ENCODE measurements at places on chromosomes 2 and 18. TPM values are rescaled to one million over a fixed set of nuclear protein-coding genes. Genes with fewer than 3 reads are reported as not detected.

- no peaks in the 10 kb centered on the region for H3K36me3 ChIP-seq
- H3K27ac ChIP-seq, result peak overlapping the region; percentile 70
- H3K27me3 ChIP-seq, result peaks cover 1% of the 10 kb centered on the region
These were observed 239.8 kb downstream of the HAUS1 start for GRCh38 chr18:46343931-46344372.

DNA sequence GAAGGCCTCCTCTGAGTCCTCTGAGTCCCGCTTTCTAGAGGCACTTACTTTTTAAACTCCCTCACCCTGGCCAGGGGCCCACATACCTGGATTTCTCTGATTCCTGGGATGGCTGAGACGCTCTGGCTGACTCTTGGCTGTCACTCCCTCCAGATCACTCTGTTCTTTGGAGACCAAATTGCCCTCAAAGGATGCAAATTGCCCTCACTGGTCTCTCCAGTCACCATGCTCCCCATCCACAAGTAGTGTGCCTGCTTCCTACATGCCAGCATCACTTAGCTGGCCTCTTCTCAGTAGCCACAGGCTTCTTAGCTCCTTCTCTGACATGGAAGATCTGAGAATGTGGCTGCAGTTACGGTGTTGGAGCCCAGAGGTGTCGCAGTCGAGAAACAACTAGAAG is 41.3 kb upstream of the CCDC68 start:
- H3K4me1 ChIP-seq, result no peaks in the 10 kb centered on the region
- peak overlapping the region; percentile 64 for H3K27ac ChIP-seq
- no peak overlapping the region for H3K4me3 ChIP-seq
- H3K36me3 ChIP-seq, result no peaks in the 10 kb centered on the region
- no peak for DNase-seq

GRCh38 chr2:102005989-102006885 is 14.5 kb downstream of the IL1R2 start:
- H3K27me3 ChIP-seq, result peaks cover 6% of the 10 kb centered on the region
- H3K4me3 ChIP-seq, result no peak overlapping the region
- H3K36me3 ChIP-seq, result no peaks in the 10 kb centered on the region
- H3K27ac ChIP-seq, result no peak overlapping the region
- no peak for DNase-seq

DNA sequence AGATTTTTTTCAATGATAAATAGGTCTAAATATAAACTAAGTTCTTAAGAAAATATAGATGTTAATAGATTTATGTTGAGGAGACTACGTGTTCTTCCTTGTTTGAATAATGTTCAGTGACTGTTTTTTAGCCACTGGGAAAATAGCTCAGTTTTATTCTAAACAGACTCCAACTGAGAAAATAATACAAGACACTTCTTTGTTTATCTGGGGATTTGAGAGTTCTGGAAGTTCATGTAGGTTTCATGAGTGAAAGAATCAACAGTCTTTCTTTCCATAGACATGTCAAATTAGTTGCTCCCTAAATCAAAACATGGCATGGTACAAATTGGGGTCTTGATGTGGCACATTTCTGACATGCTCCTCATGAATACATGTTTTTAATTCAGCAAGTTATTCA is 177.7 kb downstream of the MREG start:
- H3K27me3 ChIP-seq, result peaks cover 10% of the 10 kb centered on the region
- DNase-seq, result no peak
- no peak overlapping the region for H3K4me3 ChIP-seq
- H3K4me1 ChIP-seq, result peaks cover 9% of the 10 kb centered on the region
- H3K27ac ChIP-seq, result no peak overlapping the region

DNA sequence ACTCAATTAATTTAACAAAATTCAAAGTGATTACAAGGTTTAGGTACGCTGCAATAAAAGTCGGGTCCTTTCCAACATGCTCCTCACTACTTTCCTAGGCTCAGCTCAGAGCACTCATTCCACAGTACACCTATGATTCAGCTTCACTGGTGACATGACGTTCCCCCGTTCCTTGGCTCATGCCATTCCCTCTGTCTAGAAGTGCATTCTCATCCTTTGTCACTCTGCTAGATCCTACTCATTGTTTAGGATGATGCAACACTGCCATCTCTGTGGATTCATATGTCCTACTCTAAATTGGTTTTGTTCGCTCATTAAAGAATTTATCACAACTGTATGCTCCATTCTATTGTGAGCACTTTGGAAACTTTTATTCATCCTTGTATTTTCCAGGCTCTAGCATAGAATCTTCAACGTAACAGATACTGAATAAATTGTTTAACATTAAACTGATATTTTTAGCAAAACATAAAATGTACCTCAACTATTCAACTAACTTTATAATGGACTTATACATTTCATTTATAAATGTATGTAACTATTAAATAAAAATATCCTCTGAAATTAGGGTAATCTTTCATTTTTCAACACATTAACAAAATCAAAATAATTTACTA is 78.6 kb downstream of the FAM228A start:
- peaks cover 13% of the 10 kb centered on the region for H3K36me3 ChIP-seq
- H3K4me3 ChIP-seq, result no peak overlapping the region
- no peak overlapping the region for H3K27ac ChIP-seq
- no peak for DNase-seq

DNA sequence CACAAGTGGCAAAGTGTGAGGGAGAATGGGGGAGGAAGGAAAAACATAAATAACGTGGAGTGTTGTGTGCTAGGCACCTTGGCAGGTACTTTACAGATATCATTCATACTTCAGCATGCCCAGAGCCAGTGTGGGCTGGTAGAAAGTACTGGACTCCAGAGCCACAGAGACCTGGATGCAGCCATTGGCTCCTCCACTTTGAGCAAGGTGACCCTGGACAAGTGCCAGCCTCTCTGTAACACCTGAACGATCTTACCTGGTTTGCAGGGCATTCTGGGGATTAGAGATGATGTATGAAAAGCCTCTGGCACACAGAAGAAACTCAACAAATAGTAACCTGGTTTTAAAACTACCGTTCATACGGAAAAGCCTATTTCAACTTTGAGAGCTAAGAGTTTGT is 6.3 kb downstream of the LOXHD1 start:
- no peaks in the 10 kb centered on the region for H3K4me1 ChIP-seq
- no peaks in the 10 kb centered on the region for H3K36me3 ChIP-seq

DNA sequence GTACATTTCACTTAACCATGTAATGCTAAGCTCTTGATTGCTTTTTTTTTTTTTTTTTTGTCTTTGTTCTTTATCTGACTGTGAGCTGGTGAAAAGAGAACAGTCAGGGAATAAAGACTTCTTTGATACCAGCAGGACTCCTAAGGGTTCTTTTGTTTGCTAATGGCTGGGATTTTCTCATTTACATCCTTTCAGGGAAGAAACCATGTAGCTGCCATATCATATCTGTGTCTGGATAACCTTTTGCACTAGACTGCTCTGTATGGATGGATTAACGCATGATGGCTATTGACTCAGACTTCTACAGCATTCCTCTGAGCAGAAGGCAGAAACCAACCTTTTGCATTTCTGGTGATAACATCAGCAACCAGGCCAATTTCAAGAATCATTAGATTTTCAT is 504.0 kb downstream of the LRRTM4 start:
- no peak for DNase-seq
- H3K4me1 ChIP-seq, result no peaks in the 10 kb centered on the region
- H3K27ac ChIP-seq, result no peak overlapping the region
- H3K4me3 ChIP-seq, result no peak overlapping the region
- H3K36me3 ChIP-seq, result no peaks in the 10 kb centered on the region
- H3K27me3 ChIP-seq, result no peaks in the 10 kb centered on the region

- H3K27ac ChIP-seq, result no peak overlapping the region
- H3K4me3 ChIP-seq, result no peak overlapping the region
- DNase-seq, result no peak
- H3K27me3 ChIP-seq, result no peaks in the 10 kb centered on the region
These were observed 62.1 kb downstream of the EMILIN2 start for GRCh38 chr18:2908946-2909335.

DNA sequence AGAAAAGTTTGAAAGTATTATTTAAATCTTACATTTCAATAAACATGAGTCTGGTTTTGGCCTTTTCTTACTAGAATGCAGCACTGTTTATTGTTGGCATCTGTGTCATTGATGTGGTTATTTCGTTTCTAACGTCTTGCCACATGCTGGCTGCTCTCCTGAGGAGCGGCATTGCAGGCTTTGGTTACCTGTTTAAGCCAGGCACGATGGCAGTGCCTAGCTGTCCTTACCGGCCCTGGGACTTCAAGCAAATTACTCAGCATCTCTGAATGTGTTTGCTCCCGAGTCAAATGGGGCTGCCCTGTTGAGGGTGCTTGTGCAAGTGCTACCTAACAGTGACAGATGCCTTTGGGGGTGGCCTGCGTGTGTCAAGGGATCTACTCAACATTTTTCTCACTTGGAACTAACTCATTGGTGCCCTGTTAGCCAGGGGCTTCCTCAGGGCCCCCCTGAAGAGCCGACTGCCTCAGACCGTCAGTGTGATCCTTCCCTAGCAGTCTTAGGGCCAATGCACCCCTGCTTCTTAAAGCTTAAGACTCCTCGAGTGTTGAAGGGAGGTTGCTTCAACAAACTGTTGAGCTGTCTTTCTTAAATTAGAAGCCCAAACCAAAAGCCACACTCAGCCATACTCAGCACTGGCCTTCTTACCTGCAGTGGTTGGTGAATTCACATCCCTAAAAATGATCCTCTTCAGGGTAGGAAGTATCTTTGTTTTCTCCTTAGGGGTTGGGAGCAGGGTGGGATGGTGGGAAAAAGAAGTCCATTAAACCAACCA is 151.5 kb downstream of the NCK2 start:
- no peak for DNase-seq
- peaks cover 37% of the 10 kb centered on the region for H3K36me3 ChIP-seq
- no peak overlapping the region for H3K4me3 ChIP-seq
- peaks cover 4% of the 10 kb centered on the region for H3K4me1 ChIP-seq
- H3K27me3 ChIP-seq, result no peaks in the 10 kb centered on the region

- H3K36me3 ChIP-seq, result peaks cover 3% of the 10 kb centered on the region
- H3K4me3 ChIP-seq, result no peak overlapping the region
- no peak for DNase-seq
- H3K4me1 ChIP-seq, result peaks cover 17% of the 10 kb centered on the region
- H3K27me3 ChIP-seq, result no peaks in the 10 kb centered on the region
- no peak overlapping the region for H3K27ac ChIP-seq
These were observed 95.4 kb downstream of the NFATC1 start for GRCh38 chr18:79491081-79491551.

GRCh38 chr2:207617011-207617671 is 8.1 kb downstream of the METTL21A start:
- no peak for DNase-seq
- H3K36me3 ChIP-seq, result peaks cover 13% of the 10 kb centered on the region
- H3K4me3 ChIP-seq, result no peak overlapping the region

- no peaks in the 10 kb centered on the region for H3K36me3 ChIP-seq
- no peak overlapping the region for H3K4me3 ChIP-seq
- H3K27me3 ChIP-seq, result no peaks in the 10 kb centered on the region
- DNase-seq, result no peak
These were observed 179.6 kb downstream of the BARD1 start for GRCh38 chr2:214629875-214630274.

GRCh38 chr2:178874529-178875240 is 67.5 kb upstream of the TTN start:
- peaks cover 4% of the 10 kb centered on the region for H3K36me3 ChIP-seq
- DNase-seq, result no peak
- H3K27me3 ChIP-seq, result no peaks in the 10 kb centered on the region
- no peaks in the 10 kb centered on the region for H3K4me1 ChIP-seq
- H3K27ac ChIP-seq, result no peak overlapping the region

DNA sequence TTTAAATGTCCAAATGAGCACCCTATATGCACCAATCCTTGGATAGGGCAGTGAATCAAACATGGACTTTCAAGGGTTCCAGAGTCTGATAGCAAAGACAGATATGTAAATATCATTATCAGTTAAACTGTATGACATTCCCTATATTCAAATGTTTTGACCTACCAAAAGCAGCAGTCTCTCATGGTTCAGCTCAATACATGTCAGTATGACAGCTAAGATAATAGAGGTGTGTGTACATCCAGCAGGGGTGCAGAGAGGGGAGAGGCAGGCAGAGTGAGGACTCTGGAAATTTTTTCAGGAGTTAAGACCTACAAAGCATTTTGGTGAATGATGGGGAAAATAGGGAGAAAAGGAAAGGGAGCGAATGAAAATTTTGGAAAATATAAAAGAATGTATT is 106.3 kb downstream of the MYO3B start:
- no peak overlapping the region for H3K27ac ChIP-seq
- no peaks in the 10 kb centered on the region for H3K36me3 ChIP-seq
- no peaks in the 10 kb centered on the region for H3K27me3 ChIP-seq
- no peak for DNase-seq

DNA sequence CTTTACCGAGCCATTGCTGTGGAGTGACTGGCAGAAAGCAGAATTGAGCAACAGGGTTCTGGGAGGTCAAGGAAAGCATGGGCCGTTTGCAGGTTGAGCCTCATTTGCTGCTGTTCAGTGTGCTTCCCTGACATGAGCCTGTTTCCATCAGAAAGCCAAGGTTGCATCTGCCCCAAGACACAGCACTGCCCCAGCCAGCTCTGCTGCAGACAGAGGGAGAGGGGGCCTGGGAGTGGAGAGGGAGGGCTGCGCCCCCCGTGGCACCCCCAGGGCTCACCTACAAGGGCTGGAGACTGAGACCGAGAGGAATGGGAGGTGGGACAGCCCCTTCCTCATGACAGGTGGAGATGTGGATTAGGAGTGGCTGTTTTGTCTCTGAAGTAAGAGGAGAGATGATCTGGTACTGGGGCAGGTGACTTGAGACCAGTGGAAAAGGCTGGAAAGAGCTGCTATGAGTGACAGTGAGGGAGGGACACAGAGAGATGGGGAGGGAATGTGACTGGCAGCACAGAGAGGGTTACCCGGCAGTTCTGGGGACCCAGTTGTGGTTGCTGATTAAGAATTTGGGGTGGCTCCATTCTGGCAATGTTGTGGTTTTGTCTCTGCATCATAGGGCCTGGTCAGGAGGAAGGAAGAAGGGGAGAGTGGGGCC is 218.0 kb downstream of the DYSF start:
- no peaks in the 10 kb centered on the region for H3K4me1 ChIP-seq
- no peaks in the 10 kb centered on the region for H3K27me3 ChIP-seq
- H3K36me3 ChIP-seq, result no peaks in the 10 kb centered on the region
- H3K27ac ChIP-seq, result no peak overlapping the region
- no peak for DNase-seq

- no peak for DNase-seq
- H3K36me3 ChIP-seq, result no peaks in the 10 kb centered on the region
- H3K4me1 ChIP-seq, result peaks cover 23% of the 10 kb centered on the region
- peak overlapping the region; percentile 18 for H3K27ac ChIP-seq
- H3K4me3 ChIP-seq, result no peak overlapping the region
- H3K27me3 ChIP-seq, result peaks cover 11% of the 10 kb centered on the region
These were observed 95.0 kb downstream of the RNF144A start for GRCh38 chr2:7012141-7012764.

- H3K4me3 ChIP-seq, result no peak overlapping the region
- H3K27me3 ChIP-seq, result no peaks in the 10 kb centered on the region
- no peaks in the 10 kb centered on the region for H3K4me1 ChIP-seq
These were observed 882.1 kb upstream of the PIK3C3 start for GRCh38 chr18:41072946-41073345.

The COL6A3 gene
- polyA plus RNA-seq, result not detected

The CXCR1 gene
- not detected for polyA plus RNA-seq

The OR6B2 gene
- polyA plus RNA-seq, result not detected

The ALPP gene
- polyA plus RNA-seq, result 0.40 TPM

The EPHA4 gene
- 8.8 TPM for polyA plus RNA-seq

The RNF125 gene
- polyA plus RNA-seq, result 17.6 TPM

The RPS27A gene
- 1,837 TPM for polyA plus RNA-seq

The HOXD13 gene
- polyA plus RNA-seq, result not detected

The PLGLB1 gene
- 3.4 TPM for polyA plus RNA-seq

The MYOM1 gene
- 1.4 TPM for polyA plus RNA-seq

The SCYGR5 gene
- not detected for polyA plus RNA-seq

The DOK6 gene
- not detected for polyA plus RNA-seq

Measured in naive B cell (primary cell).